ENCODE measurements at places on chromosomes 1 and 21.
A peak's percentile ranks its signal among the peaks of the same experiment; 100 is the strongest.

DNA sequence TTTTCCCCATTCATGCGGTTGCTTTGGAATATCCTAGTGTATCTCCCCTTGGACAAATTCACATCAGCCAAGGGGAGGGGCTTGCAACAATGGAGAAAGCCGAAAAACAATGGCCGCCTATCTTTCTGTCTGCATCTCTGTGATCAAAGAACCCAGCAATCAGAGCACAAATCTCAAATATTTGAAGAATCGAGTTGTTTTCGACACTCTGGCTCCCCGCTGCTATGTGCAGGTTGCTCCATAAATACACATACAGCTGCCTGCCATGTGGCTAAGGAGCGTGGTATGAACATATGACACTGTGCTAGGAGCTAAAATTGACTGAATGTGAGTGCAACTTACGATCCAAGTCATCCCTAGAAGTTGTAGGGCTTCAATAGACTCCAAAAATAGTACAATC lies 8.5 kb downstream of the CFHR4 start:
- DNase-seq = no peak

GRCh38 chr1:66354311-66355201 lies 179.4 kb upstream of the SGIP1 start:
- DNase-seq = no peak

GRCh38 chr1:32701951-32702598 lies 495 bp downstream of the SYNC start:
- DNase-seq = no peak

DNA sequence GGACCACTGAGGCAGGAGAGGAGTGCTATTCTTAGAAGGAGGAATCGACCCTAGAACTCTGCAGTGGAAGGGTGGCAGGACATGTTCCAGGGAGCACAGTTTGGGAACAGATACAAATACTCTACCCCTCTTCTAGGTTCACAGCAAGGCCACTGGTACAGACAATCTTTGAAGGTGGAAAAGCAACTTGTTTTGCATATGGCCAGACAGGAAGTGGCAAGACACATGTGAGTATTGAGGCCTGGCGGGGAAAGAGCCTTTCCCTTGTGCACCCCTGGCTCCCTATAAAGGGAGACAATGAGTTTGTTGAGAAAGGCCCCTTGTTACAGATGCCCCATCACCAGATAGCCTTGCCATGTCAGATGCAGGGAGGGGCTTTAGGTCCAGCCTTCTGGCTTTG lies 17.8 kb downstream of the KIF2C start:
- DNase-seq = no peak

DNA sequence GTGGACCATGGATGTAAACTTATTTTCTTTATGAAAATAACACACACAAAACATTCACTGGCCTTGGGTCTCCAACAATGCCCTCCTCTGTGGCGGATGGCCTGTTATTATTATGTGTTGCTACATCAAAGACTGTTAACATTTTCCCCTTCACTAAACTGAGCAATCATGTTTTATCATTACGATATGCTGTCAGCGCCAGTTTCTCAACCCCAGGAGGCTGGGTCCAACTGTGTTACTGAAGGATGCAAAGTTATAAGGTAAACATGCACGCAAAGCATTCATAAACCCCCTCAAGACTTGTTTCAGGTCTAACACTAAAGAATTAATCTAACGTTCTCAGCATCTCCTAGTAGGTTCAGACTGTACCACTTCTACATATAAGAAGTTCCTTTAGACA lies 6.0 kb upstream of the DUSP10 start:
- DNase-seq = no peak

- DNase-seq = no peak
Observed at GRCh38 chr1:105172788-105173187, 1423.1 kb downstream of the AMY1C start.

DNA sequence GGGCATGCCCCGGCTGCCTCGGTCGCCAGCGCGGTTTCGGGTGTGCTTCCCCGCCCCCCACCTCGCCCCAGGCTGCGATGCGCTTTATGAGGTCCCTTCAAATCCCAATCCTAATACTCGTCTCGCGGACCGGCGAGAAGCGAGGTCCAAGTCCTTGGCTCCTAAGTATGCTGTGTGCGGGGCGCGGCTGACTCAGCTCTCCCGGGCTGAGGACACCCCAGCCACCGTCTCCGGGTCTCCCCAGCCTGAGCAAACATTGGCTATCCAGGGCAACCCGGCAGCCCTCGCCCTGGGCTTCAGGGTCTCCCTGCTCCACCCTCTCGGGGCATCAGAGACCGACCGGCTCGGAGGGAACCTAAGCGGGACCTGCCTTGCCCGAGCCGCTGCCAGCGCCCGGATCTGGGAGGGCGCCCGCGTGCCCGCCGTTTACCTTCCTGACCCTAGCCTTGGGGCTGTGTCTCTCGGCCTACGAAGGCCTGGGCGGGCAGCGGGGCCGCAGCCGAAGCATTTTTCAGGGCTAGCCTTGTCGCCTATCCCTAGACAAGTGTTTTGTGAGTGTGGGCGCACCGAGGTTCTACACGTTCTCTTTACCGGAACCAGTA lies 1.2 kb downstream of the ITPKB start:
- DNase-seq = peak; percentile 59

- DNase-seq = no peak
Observed at GRCh38 chr1:33768821-33769220, 95.1 kb upstream of the HMGB4 start.

GRCh38 chr1:78649628-78650027 lies at the start of gene IFI44:
TSS of gene IFI44 (plus strand) at chr1:78649831. CDS start at chr1:78650196, 365 bp downstream.
- peak; percentile 81 for DNase-seq

DNA sequence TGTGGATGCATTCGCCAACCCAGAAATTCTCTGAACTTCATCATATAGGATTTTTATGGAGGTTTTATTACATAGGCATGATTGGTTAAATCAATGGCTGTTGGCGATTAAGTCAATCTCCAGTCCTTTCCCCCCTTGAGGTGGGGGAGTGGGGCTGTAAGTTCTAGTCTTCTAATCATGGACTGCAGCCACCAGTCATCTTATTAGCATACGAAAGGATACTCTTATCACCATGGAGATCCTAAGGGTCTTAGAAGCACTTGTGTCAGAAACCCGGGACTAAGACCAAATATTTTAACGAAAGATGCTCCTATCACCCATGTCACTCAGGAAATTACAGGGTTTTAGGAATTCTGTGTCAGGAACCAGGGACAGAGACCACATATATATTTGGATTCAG lies 36.3 kb downstream of the SDCCAG8 start:
- DNase-seq = no peak

- DNase-seq = no peak
Observed at GRCh38 chr21:22201126-22201525, 1202.9 kb downstream of the NCAM2 start.

DNA sequence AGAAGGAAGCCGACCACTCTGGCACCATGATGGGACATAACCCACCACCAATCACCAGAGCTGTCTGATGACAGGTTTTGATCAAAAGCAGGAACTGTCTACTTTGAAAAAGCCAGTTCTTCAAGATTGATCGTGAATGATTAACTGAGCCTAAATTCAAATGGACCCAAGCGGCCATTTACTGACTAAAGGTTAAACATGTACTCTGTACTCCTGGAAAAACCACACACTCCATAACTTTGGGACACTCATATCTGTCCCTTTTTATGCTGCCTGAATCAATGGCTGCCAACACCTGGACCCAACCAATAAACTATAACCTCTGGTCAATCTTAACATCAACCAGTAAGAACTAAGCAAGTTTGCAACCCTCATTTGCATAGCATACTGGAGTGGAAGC lies 206.6 kb downstream of the URB2 start:
- no peak for DNase-seq

- no peak for DNase-seq
Observed at GRCh38 chr1:67614511-67614934, 70.5 kb upstream of the GADD45A start.

DNA sequence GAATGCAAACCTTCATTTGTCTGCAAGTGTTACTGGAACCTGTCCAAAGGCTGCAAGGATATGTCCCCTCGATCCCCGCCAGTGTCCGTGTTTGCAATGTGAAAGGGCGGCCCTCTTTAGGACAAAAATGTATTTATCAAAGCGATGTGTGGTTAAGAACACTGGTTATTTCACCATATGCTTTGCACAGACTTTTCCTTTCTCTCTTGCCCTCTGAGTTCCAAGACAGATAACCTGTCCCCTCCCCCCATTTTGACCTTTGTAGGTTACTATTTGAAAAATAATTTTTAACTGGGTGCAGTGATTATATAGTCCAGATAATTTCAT lies 1.8 kb downstream of the CHRM3 start:
- DNase-seq = no peak

DNA sequence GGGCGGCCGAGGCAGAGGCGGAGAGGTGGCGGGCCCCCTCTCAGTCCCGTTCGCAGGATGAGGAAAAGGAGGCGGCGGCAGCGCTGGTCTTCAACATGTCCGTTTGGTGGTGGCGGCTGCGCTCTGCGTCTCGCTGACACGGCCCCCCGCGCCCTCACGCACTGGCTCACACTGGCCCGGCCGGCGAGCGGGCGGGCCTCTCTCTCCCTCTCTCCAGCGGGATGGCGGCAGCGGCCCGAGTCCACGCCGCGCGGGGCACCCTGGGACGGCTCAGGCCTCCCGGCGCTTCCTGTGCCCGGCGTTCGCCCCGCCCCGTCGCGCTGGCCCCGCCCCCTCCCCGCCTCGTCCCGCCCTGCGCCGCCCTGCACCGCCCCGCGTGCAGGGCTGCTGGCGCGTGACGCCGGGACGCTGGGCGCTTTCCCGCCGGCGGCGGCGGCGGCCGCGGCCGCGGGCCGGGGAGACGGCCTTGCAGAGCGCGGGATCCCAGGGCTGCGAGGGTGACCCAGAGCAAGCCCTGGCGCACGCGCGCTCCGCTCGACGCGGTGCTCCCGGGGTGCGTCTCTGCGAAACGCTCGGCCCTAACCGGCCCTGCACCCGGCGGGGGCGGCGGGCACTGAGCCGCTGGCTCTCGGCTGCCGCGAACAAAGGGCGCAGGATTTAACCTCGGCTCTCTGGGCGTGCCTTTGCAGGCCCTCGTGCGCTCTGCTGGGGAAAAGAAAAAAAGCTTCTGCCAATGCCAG lies at the start of gene SCAF4:
Gene SCAF4 (minus strand): TSS at position 262 of the 740 bp plus-strand sequence. CDS start 426 bp downstream, outside the sequence.
- DNase-seq = peak; percentile 82

- DNase-seq = no peak
Observed at GRCh38 chr1:10084045-10084444, 51.3 kb downstream of the UBE4B start.

DNA sequence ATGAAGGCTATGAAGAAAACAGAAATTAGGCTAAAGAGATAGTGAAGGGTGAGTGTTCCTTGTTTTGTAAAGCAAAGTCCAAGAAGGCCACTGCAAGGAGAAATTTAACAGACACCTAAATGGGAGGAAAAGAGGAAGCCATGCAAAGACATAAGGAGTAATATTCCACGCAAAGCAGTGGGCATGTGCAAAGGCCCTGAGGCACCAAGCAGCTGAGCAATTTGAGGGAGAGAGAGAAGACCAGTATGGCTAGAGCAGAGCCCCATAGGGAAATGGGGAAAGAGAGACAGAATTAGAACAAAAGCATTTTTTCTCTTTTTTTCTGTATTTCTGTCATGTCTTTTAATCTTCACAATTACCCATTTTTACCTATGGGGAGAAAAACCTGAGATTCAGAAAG lies 154.1 kb downstream of the TPR start:
- no peak for DNase-seq

- DNase-seq = peak; percentile 9
Observed at GRCh38 chr1:206578978-206579374, 33.3 kb downstream of the EIF2D start.

DNA sequence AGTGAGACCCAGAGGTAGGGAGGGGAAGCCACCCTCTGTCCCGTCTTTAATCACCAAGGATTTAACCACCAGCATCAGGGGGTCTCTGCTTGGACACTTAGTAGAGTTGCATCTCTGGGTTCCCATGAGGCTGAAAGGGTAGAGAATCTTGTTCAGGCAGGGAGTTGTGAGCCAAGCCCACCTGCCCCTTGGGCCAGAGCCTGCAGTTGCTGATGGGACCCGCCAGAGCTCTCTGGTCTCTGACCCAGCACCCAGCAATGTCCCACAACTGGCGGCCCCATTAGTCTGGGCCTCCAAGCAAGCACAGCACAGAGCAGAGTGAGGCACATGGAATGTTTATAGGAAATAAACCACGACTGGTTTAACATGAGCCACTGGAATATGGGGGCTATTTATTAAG lies 166.3 kb downstream of the TRIM33 start:
- no peak for DNase-seq

- no peak for DNase-seq
Observed at GRCh38 chr1:205604059-205604458, 27.8 kb downstream of the ELK4 start.

- DNase-seq = no peak
Observed at GRCh38 chr21:31893851-31894415, 21.1 kb downstream of the HUNK start.

GRCh38 chr1:209873067-209873799 lies 45.5 kb downstream of the UTP25 start:
- DNase-seq = no peak

DNA sequence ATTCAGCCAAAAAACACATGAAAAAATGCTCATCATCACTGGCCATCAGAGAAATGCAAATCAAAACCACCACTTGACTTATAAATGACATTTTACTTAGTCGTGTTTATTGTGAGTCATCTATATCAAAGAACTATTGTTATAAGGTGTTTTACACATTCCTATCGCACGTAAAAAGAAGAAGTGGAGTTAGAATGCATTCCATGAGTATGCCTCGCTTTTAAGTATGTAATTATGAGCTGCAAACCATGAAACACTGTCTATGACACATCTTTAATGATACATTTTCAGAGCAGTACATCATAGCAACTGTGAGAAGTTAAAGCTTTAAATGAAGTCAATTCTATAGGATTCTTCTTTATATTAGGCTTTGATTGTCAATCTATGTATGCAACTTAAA lies 614.3 kb upstream of the ADAMTS5 start:
- no peak for DNase-seq

- DNase-seq = no peak
Observed at GRCh38 chr1:19169642-19170041, 40.4 kb downstream of the UBR4 start.

DNA sequence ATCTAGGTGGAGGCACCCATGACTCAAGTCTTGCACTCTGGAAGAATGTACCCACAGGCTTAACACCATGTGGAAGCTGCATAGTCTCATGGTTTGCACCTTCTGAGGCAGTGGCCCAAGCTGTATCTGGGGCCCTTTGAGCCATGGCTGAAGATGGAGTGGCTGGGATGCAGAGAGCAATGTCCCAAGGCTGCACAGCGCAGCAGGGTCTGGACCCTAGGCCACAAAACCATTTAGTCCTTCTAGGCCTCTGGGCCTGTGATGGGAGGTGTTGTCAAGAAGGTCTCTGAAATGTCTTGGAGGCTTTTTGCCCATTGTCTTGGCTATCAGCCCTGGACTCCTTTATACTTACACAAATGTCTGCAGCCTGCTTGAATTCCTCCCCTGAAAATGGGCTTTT lies 21.4 kb upstream of the FCRL3 start:
- DNase-seq = no peak

GRCh38 chr1:239956263-239956662 lies 135.4 kb upstream of the FMN2 start:
- no peak for DNase-seq

All from activated CD4-positive, alpha-beta T cell treated with anti-CD3 and anti-CD28 coated beads, Interleukin-2, amount 50 U/mL, for 48 hours (primary cell).